ENCODE measurements at places on chromosomes 11 and 22. TPM values are rescaled to one million over a fixed set of nuclear protein-coding genes. Genes with fewer than 3 reads are reported as not detected.

Gene PICALM
- 189 TPM for total RNA-seq

- DNase-seq = no peak
- no peak overlapping the region for H3K27ac ChIP-seq
- H3K4me1 ChIP-seq = peaks cover 5% of the 10 kb centered on the region
- no peak overlapping the region for H3K4me3 ChIP-seq
- H3K27me3 ChIP-seq = no peaks in the 10 kb centered on the region
Observed at GRCh38 chr11:122077459-122077858, 38.6 kb downstream of the BLID start.

DNA sequence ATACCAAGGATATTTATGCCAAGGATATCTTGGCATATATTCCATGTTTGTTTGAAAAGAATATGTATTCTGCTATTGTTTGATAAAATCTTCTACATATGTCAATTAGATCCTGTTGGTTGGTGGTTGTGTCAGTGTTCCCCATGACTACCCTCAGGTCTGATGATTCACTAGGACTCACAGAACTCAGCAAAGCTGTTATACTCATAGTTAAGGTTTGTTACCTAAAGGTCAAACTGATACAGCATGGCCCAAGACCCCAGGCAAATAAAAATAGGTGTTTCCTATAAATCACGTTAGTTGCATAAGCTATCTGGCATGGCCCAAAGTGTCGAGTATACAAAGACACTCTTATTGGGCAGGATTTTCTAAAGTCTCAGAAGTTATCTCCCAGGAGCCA is 30.2 kb upstream of the B3GNT6 start:
- no peaks in the 10 kb centered on the region for H3K27me3 ChIP-seq
- H3K4me1 ChIP-seq = no peaks in the 10 kb centered on the region
- H3K36me3 ChIP-seq = no peaks in the 10 kb centered on the region
- DNase-seq = no peak

- no peak overlapping the region for H3K4me3 ChIP-seq
- no peak for DNase-seq
- H3K27me3 ChIP-seq = peaks cover 7% of the 10 kb centered on the region
- H3K27ac ChIP-seq = no peak overlapping the region
Observed at GRCh38 chr22:22674467-22674866, 30.1 kb downstream of the GGTLC2 start.

DNA sequence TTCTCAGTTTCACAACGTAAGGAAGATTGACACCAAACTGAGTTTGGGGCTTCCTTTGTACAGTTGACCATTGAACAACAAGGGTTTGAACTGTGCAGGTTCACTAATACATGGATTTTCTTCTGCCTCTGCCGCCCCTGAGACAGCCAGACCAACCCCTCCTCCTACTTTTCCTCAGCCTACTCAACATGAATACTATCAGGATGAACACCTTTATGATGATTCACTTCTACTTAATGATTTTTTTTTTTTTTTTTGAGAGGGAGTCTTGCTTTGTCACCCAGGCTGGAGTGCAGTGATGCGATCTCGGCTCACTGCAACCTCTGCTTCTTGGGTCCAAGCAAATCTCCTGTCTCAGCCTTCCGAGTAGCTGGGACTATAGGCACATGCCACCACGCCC is 14.6 kb downstream of the RBM4 start:
- no peaks in the 10 kb centered on the region for H3K4me1 ChIP-seq
- no peaks in the 10 kb centered on the region for H3K36me3 ChIP-seq
- no peak overlapping the region for H3K4me3 ChIP-seq
- DNase-seq = no peak
- no peaks in the 10 kb centered on the region for H3K27me3 ChIP-seq

GRCh38 chr11:68735125-68735524 is 16.2 kb downstream of the TESMIN start:
- DNase-seq = no peak
- no peak overlapping the region for H3K4me3 ChIP-seq
- H3K36me3 ChIP-seq = no peaks in the 10 kb centered on the region

DNA sequence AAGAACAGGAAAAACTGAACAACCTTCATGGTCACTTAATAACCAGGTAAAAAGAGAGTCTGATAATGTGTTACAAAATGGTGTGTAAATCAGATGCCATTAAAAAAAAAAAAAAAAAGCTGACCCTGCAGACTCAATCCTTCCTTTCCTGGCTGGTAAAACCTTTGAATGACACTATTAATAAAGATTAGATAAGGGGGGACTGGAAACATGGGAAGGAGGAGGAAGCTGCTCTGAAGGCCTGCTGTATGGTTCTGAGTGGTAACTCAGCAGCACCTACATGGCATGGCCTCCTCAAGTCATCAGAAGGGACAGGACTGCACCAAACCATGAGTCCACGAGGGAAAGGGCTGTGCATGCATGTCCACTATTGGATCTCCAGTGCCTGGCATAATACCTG is 18.0 kb upstream of the SWAP70 start:
- no peaks in the 10 kb centered on the region for H3K27me3 ChIP-seq
- no peaks in the 10 kb centered on the region for H3K36me3 ChIP-seq
- no peak for DNase-seq
- H3K4me3 ChIP-seq = no peak overlapping the region
- H3K4me1 ChIP-seq = peaks cover 8% of the 10 kb centered on the region

DNA sequence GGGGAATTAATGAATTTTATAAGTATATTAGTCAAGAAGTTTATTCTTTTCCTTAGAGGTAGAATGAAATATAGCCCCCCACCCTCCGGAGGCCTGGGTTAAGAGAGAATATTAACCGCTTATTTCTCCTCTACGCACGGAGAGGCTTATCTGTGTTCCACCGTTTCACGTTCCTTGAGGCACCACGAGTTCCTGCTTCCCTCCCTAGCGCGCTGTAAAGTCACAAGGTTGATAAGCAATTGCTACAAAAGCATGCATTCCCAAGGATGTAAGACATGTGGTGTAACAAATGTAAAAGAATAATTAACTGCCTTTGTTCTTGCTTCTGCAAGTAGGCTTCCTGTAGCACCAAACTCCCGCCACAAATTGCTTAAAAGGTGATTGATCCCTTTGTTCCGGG is 1.5 kb upstream of the ANKRD42 start:
- H3K4me3 ChIP-seq = peak overlapping the region; percentile 77
- H3K36me3 ChIP-seq = peaks cover 15% of the 10 kb centered on the region
- H3K4me1 ChIP-seq = peaks cover 33% of the 10 kb centered on the region
- no peak overlapping the region for H3K27ac ChIP-seq
- no peaks in the 10 kb centered on the region for H3K27me3 ChIP-seq
- DNase-seq = no peak

DNA sequence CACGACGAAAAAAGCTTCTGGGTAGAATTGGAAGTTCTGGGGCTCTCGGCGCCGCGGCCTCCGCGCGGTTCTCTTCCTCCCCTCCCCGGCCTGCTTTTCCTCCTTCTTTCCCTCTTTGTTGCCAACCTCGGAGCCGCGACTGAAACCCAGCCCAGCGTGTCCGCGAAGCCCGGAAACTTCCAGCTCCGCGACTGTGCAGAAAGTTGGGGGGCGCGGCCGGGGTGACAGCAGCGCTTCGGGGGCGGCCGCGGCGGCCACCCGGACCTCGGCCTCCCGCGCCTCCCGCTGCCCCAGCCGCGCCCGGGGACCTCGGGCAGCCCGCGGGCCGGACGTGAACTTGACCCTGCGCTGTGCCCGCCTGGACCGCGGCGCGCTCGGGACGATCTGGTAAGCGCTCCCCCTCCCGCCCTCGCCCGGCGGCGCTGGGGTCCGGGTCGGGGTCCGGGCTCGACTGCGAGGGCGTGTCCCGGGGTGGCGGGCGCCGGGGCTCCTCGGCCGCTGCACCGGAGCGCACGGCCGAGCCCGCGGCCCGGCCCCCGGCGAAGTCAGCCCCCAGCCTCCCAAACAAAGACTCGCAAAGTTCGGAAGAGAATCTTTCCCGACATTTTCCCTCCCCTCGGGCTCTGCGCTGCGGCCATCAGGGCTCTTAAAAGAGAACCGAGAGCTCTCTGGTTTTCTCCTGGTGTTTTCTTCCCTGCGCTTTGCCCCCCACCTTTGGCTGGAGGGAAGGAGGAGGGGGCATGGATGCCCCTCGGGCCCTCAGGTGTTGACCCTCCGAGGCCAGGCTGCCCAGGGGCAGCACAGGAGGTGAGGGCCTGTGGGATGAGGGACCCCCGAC is 67.9 kb upstream of the WNT7B start:
- H3K4me3 ChIP-seq = peak overlapping the region; percentile 65
- peaks cover 90% of the 10 kb centered on the region for H3K4me1 ChIP-seq
- peak overlapping the region; percentile 96 for H3K27ac ChIP-seq
- no peak for DNase-seq

- peak within 1 kb of the TSS; percentile 78 for H3K4me3 ChIP-seq
- H3K27ac ChIP-seq = peak within 1 kb of the TSS; percentile 91
- no peaks in the 10 kb centered on the region for H3K36me3 ChIP-seq
- H3K4me1 ChIP-seq = peaks cover 86% of the 10 kb centered on the region
Observed at GRCh38 chr11:46277622-46278386, at the start of gene CREB3L1. CREB3L1 (plus strand) TSS chr11:46277662; CDS start chr11:46278112, 450 bp downstream.

Data from heart right ventricle (tissue), 16 donors.